ENCODE measurements at places on chromosomes 1 and 21.

DNA sequence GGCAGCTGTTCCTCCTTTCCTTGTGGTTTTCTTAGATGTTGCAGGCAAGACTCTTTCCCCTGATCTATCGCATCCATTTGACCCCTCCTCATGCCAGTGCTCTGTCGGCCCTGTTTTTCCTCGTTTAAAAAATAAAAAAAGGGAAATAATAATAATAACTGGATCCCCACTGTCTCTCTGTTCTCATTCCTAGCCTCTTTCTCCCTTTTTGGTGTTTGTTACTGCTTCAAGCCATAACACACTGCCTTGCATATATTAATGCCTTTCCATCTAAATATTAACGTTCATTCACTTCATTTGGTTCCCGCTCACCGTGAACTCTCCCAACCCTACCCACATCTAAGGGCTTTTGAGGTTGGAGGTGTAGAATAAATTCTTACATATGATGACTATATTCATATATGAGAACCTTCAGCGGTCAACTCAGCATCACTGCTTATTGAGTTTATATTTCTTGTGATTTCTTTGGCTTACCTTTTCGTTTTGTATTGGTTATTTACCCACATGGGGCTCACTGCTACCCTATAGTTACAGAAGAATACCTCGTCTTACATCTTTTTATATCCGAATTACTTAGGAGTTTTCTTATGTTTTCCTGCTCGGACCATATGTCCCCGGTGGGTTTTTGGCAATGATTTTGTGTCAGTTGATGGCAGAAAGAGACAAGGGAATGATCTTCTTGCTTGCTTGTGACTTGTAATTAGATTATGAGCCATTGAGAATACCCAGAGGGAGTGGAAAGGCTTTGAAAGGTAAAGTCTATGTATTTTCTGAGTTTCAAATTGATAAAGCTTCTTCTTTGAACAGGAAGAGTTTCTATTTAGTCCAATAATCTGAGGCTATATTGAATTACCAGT lies 805 bp downstream of the ATG4C start:
- DNase-seq = peak; percentile 34

- peak; percentile 10 for DNase-seq
Observed at GRCh38 chr1:83905315-83905907, 93.5 kb downstream of the TTLL7 start.

DNA sequence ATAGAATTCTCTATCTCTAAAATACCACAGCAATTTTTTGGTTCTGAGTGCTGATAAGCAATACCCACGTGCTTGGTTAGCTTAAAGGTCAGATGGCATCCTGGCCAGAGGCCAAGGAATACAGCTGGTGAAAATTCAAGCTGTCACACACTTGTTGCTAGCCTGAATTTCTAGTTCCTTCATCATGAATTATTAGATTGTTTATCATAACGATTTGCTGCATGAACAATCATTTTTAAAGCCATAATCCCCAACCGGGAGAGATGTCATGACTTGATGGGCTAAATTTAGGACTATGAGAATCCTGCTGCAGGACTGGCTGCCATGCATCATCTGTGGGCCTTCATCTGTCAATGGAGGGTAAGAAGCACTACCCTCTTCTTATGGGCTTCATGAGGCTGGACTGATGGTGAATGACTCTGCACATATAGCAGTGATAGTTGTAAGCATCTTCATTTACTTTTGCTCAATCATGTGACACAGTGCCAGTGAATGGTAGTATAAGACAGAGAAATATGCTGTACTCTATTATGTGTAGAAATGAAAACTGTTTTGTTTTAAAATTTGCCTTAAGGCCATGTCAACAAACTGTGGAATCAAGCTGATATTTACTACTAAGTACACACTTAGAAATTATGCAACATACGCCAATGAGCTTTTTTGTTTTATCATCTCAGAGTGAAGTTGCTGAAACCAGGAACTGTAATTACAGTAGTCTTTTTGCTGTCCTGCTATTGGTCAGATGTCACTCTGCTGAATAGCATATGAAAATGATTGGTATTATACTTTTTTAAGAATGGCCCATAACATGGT lies 80.5 kb upstream of the RALGPS2 start:
- peak; percentile 25 for DNase-seq

DNA sequence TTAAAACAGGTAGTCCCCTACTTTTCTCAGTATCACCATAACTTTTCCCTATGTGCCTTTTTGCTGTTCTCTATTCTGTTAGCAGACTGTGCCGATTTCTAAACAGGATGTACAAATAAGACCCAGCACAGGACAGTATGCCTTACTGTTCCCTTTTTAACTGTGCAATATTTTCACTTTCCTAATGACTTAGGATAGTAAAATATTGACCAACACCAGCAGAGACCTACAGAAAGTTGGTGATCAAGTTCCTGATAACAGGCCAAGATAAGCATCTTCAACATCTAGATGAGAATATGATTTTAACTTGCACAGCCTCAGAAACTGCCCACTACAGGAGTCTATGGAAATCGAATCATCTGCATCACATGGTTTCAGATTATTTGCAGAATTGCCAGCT lies 42.0 kb downstream of the ADSS2 start:
- DNase-seq = no peak

DNA sequence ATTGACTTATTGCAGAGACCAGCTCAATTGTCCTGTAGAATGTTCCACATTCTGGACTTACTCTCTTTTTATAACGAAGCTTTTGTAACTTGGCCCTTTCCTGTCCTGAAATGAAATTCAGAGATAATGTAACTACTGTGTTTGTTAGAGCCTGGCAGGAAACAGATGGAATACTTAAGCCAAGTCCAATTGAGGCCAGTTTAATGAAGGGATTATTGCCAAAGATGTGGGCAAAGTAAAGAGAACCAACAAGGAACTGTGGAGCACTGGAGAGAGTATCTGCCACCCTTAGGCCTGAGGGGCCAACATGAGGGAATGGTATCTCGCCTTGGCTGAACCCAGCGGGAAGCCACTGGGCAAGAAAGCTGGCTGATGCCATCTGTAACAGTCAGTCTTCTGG lies 32.9 kb downstream of the MFSD2A start:
- peak; percentile 17 for DNase-seq

GRCh38 chr1:65146908-65147423 lies 1.0 kb upstream of the AK4 start:
- DNase-seq = no peak

GRCh38 chr1:41941381-41941780 lies 22.7 kb upstream of the HIVEP3 start:
- DNase-seq = no peak

GRCh38 chr1:196459383-196459782 lies 148.9 kb downstream of the KCNT2 start:
- no peak for DNase-seq

GRCh38 chr1:197859024-197859423 lies 43.4 kb upstream of the C1orf53 start:
- DNase-seq = no peak

- peak; percentile 61 for DNase-seq
Observed at GRCh38 chr1:99481391-99481996, 164.4 kb upstream of the PALMD start.

DNA sequence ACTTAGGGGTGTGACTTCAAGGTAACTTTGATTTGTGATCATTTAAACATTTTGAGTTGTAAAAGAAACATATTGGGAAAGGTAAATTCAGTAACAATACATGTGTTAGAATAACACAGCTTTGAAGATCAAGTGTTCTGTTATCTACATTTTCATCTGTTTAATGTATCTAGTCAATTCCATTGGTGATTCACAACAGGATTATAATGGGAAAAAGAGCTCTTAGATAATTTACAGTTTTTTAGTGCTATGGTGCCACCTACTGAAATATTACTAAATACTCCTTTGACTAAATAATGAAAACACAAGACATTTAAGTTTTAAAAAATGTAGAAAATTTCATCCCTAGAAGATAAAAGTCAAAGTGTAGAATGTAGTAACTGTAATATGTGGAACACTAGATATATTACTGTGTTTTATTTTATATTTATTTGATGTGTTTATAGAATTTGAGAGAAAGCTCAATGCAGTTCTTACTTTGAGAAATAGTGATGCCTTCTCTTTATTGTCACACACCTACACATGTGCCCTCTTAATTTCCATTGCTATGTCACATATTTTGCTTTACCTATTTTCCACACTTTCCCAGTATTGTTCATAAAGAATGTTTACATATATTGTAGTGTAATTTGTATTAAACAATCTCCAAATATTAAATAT lies 47.4 kb downstream of the PTPRC start:
- peak; percentile 81 for DNase-seq
